ENCODE measurements at places on chromosomes 2 and 18.

- DNase-seq = no peak
Measured at GRCh38 chr2:64779117-64779690, 125.5 kb upstream of the SERTAD2 start.

DNA sequence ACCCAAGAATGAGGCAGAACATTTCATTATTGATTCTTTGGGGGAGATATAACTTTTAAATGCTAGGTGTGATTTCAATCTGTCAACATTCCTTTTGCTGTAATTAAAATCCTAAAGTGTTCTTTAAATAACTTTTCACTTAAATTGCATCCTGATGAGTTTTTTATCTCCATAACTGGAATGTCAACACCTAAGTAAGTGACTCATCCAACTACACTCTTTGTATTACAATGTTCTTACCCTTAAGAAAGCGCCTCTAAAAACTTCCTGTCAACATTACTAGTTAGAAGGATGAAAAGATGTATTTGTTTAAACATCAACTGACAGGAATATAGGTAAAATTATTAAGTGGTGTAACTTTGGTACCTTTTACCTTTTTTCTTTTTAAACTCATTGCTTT is 1657.0 kb downstream of the LRP1B start:
- DNase-seq = no peak

DNA sequence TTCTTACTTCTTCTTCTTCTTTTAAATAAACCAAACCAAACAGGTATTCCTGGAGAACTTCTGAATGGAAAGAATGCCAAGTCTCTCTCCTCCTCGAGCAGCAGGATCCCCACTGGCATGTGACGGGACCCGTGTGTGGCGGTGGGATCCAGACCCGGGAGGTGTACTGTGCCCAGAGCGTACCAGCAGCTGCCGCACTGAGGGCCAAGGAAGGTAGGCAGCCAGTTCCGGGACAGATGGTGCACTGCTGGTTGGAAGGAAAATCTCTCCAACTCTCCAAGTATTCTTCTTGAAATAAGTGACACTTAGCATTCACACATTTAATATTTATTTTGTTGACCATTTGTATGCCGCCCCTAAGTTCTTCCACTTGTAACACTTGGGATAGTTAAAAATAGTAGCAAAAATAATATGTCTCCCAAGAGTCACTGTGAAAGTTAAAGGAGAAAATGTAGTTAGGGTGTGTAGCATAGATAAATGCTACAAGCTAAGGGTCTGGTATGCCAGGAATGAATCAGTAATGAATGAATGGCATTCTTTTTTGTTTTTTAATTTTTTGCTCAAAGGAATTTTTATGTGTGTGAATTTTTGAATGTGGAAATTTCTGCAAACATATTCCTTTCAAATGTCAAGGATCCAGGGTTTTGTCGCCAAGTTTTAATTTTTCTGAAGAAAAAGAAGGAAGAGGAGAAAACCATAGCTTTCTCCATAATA is 349.9 kb downstream of the THSD7B start:
- DNase-seq = no peak

GRCh38 chr18:23258566-23259469 is 123.5 kb downstream of the CABLES1 start:
- DNase-seq = no peak

- peak; percentile 52 for DNase-seq
Measured at GRCh38 chr18:51191128-51191717, 6.3 kb downstream of the MEX3C start.

DNA sequence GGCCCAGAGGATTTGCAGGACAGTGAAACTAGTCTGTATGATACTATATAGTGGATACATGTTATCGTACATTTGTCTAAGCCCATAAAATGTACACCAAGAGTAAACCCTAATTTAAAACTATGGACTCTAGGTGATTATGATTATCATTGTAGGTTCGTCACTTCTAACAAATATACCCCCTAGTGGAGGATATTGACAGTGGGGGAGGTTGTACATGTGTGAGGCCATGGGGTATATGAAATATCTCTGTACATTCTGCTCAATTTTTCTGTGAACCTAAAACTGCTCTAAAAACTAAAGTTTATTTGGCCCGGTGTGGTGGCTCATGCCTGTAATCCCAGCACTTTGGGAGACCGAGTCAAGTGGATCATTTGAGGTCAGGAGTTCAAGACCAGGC is 81.2 kb upstream of the CAB39 start:
- no peak for DNase-seq

DNA sequence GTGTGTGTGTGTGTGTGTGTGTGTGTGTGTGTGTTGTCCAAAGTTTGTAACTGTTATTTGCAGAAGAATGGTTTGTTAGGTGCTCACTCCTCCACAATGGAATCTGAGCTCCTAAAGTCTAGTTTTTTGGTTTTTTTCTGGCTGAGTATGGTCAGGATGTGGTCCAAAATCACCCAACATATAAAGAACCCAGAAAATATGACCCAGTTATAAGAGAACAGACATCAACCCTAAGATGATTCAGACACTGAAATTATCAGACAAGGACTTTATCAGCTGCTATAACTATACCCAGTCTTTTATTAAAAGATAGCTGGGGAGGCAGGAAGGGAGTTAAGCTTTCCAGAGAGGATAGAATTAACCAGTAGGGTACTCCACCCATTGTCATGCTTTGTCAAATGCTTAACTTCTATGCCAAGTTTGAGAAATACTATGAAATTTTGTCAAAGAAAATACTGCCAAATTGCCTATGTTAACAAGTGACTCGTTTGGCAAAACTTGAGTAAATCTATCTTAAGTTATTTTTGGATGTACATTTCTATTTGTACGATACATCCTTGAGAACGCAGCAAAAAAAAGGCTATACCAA is 57.5 kb downstream of the TANK start:
- no peak for DNase-seq

GRCh38 chr2:138155304-138155703 is 191.0 kb downstream of the HNMT start:
- DNase-seq = no peak

DNA sequence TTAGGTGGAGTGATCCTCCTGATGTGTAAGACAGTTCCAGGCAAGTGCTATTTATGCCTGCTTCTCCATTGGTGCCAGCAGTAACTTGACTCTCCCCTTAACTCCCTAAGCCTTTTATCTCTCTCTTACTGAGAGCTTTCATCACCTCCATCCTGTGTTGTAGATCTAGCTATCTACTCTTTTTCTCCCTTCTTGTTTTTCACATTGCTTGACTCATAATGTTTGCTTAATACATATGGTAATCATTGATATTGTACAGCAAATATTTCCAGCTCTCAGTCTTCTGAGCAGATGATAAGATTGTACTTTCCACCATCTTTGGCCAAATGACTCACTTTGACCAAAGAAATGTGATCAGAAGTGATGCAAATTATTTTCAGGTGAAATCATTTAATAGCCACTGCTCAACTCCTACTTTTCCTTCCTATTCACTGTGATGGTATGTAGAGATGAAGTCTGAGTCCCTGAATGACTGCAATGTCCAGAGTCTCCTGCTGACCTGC is 165.0 kb downstream of the PLCL1 start:
- DNase-seq = no peak

DNA sequence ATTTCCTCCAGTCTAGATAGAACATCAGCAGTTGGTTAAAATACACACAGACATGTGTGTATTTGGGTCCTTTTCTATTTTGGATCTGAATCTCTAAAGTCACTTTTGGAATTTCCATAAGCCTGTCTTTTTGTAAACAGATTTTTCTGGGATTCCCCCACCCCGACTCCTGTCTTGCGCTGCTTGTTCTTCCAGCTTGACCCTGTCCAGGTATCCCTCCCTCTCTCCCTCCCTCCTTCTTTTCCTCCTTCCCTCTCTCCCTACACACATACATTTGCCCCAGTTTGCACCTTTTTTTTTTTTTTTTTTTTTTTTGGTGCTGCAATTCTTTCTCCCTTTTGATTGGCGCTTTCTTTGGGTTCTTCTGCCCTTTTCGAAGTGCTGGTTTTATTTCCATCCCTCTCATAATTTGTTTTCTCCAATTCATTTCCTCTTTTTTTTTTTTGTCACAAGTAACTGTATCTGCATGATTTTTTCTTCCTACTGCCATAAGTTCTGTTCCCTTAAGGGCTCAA is 114.8 kb upstream of the SERTAD2 start:
- no peak for DNase-seq

DNA sequence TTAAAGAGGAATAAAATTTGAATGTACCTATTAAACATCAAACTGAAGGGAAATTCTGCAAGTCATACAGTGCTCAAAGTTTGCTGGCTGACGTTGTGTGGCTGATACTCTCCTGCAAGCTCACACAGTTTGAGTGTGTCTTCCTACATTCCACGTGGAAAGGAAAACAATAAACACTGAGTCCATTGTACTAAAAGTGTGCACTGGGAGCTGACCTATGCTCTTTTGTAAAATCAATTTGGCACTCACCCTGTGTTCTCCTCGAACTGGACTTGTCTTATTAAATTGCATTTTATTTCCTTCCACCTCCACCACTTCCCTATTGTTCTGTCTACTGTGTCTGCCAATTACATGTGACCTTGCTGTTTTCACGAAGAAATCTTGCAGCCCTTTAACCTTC is 458.0 kb downstream of the CPS1 start:
- no peak for DNase-seq

- DNase-seq = peak; percentile 47
Measured at GRCh38 chr2:227106845-227107759, 56.9 kb downstream of the COL4A4 start.

- no peak for DNase-seq
Measured at GRCh38 chr2:122210898-122211856, 455.7 kb downstream of the TSN start.

DNA sequence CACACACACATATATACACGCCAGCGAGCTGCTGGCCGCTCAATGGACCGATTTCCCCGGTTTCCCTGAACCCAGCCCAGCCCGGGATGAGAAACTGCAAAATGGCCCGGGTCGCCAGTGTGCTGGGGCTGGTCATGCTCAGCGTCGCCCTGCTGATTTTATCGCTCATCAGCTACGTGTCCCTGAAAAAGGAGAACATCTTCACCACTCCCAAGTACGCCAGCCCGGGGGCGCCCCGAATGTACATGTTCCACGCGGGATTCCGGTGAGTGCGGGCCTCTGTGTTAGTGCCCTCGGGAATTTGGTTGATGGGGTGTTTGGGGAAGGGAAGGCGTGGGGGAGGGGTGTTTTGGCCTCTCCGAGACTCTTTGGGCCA is 392 bp downstream of the ST8SIA3 start:
- no peak for DNase-seq

DNA sequence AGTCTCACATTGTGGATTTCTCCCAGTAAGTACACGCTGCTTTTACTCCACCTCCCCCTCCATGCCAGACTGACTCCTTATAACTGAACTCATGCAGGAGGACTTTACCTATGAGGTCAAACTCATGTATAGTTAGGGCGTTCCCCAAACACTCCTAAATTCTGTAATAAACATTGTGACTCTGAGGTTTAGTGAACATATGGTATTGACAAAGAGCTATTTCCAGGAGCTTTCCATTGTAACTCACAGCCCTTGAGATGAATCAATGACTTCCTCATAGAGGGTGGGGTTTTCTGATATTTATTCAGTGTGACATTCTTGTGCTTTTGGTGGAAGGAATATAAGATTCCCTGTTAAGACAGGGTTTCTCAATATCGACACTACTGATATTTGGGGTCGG is 337.4 kb upstream of the SLC14A2 start:
- DNase-seq = no peak

GRCh38 chr2:71559080-71559827 is 105.9 kb downstream of the DYSF start:
- no peak for DNase-seq

- DNase-seq = no peak
Measured at GRCh38 chr2:23093513-23093912, 291.5 kb upstream of the KLHL29 start.

DNA sequence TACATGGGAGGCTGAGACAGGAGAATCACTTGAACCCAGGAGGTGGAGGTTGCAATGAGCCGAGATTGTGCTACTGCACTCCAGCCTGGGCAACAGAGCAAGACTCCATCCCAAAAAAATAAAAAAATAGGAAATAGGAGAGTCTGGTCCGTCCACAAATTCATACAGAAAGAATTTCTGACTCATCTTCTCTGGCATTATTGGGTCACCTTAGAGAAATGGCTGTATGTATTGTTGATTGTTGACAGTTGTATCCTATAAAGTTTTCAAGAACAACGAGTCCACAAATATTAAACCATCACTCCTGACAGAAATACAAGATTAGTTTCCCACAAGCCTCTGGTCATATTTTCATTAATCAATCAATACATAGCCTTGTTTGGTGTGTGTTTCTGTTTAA is 20.4 kb downstream of the RBM43 start:
- no peak for DNase-seq

- DNase-seq = no peak
Measured at GRCh38 chr2:96088340-96089335, 27.7 kb downstream of the ADRA2B start.

- DNase-seq = no peak
Measured at GRCh38 chr2:176812246-176812775, 400.3 kb upstream of the HNRNPA3 start.

GRCh38 chr2:144894612-144895599 is 375.0 kb upstream of the ZEB2 start:
- DNase-seq = no peak

DNA sequence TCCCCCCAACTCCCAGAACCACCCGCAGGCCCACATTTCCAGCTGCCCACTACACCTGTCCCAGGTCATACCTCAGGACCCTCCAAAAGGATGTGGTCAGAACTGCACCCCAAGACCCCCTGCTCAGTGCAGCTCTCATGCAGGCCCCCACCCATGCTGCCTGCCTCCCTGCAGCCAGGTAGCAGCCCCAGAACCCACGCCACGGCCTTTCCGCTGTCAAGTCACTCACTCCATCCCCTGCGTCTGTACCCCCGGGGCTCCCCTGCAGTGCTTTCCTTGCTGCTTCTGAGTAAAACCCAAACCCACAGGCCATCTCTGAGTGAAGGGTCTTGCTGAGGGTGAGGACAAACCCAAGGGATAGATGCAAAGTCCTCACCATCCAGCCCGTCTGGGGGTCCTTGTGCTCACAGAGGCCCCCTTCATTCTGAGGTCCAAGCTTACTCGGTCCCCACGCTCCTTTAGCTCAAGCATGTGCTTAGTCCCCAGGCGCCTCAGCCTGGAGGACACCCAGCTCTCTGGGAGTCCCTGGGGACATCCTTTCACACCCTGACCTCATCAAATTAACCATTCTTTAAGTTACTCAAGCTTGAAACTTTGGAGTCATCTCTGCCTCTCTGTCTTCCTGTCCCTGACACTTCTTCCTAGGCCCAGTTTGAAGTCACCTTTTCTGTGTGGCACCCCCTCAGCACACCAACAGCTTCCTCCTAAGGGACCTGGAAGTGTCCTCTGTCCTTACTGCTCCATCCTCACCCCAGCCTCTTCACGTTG is 130.1 kb downstream of the SMAD7 start:
- DNase-seq = no peak

GRCh38 chr2:129755786-129756185 is 223.7 kb upstream of the RAB6C start:
- DNase-seq = no peak

DNA sequence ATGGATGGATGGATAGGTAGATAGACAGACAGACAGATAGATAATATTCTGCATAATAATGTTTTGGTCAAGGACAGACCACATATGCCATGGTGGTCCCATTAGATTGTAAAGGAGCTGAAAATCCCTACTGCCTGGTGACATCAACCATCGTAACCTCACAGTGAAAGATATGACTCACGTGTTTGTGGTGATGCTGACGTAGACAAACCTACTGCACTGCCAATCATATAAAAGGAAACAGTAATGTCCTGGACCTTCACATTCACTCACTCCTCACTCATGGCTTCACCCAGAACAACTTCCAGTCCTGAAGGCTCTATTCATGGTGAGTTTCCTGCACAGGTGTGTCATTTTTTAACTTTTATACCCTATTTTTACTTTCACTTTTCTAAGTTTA is 202.9 kb upstream of the TPO start:
- no peak for DNase-seq
